ENCODE measurements at places on chromosomes 3 and 15.

GRCh38 chr15:72818632-72819031, 35.1 kb upstream of the ADPGK start:
- DNase-seq, result no peak

GRCh38 chr3:39809995-39810595, 686 bp downstream of the MYRIP start:
- DNase-seq, result no peak

DNA sequence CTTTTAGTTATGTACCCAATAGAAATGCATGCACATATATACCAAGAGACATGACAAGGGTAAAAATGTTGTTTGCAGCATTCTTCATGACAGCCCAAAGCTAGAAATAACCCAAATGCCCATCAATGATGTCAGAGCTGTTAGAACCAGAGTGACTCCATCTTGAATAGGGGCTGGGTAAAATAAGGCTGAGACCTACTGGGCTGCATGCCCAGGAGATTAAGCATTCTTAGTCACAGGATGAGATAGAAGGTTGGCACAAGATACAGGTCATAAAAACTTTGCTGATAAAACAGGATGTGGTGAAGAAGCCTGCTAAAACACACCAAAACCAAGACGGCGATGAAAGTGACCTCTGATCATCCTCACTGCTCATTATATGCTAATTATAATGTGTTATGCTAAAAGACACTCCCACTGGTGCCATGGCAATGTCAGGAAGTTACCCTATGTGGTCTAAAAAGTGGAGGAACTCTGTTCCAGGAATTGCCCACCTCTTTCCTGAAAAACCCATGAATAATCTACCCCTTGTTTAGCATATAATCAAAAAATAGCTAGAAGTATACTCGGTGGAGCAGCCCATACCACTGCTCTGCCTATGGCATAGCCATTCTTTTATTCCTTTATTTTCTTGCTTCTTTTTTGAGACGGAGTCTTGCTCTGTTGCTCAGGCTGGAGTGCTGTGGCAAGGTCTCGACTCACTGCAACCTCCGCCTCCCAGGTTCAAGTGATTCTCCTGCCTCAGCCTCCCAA, 32.9 kb downstream of the ZBTB11 start:
- peak; percentile 93 for DNase-seq

DNA sequence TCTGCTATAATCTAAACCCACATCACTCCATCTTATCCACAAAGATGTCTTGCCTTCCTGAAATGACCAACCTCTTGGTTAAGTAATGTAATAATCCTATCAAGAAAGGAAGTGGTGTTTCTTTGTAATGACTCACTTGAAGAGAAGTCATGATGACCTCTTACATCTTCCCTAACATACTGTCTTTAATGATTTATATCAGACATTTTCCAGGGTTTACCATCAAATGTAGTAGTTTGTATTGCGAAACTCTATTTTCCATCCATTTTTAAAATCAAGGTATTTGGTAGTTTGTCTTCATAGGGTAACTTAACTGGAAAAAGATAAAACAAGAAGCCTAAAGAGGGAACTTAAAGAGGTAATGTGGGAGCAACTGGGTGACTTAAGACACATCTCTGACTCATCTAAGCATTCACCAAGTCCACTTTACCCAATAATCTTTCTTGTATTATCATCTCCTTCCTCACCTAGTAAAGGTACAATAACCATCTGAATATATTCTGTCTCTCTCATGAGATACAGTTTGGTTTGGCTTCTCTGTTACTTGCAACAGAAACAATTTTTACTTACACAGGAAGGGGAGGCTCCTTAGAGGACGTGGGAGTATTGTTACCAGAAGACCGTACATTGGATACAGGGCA, 5.7 kb upstream of the MAPK6 start:
- DNase-seq, result peak; percentile 89

GRCh38 chr15:93372865-93373223, 283.8 kb upstream of the RGMA start:
- no peak for DNase-seq

- DNase-seq, result no peak
Measured at GRCh38 chr3:14234251-14235002, 55.8 kb downstream of the LSM3 start.

All from HT1080 (cell line).